Daoy (cell line): ENCODE measurements at places on chromosomes 3 and 15. TPM values are rescaled to one million over a fixed set of nuclear protein-coding genes. Genes with fewer than 3 reads are reported as not detected.

Gene RPL32
- total RNA-seq = 611 and 698 TPM in 2 replicates

Gene MITF
- total RNA-seq = 3.6 and 11.4 TPM in 2 replicates

Gene EIF4E3
- 0.83 and 1.7 TPM in 2 replicates for total RNA-seq

DNA sequence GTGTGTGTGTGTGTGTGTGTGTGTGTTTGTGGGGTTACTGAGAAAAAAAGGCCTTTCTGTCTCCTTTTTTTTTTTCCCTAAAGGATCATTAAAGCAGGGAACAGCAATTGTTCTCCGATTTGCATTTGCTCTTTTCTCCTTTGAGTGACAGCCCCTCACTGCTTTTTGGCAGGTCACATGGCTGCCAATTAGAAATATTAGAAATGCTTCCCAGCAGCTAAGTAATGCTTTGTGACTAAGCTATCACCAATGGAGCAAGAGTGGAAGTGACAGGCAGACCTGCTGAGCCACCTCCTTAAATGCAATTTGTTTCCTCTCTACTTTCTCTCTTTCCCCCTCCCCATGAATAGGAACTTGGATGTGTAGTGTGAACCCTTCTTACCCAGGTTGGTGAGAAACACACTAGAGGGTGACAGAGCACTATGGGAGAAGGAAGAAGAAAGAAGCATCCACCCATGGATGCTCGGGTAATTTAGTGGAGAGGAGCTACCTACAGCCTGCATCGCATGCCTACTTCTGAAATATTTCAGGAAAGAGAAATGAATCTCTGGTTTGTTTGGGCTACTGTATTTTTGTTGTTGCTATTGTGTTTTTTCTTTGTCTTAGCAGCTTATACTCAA, 165.2 kb upstream of the PDZRN3 start:
- DNase-seq = no peak

DNA sequence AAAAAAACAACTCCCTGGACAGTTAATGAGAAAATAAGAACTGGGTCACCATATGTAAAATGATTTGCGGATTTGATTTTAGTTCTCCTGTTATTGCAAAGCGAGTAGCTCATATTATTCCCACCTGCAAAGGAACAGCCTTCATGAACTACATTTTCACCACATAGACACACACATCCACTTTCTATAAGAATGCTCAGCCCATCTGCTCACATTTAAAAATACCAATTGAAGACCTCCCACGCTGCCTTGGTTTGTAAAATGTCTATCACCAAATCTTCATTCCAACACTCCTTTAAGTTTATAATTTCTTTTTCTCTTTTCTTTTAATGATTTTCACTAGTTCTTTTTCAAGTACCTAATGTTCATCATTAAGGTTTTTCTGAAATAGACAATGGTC, 148.6 kb downstream of the FGF12 start:
- DNase-seq = no peak
